ENCODE measurements at places on chromosomes 2 and 18. TPM values are rescaled to one million over a fixed set of nuclear protein-coding genes. Genes with fewer than 3 reads are reported as not detected.

- no peak for DNase-seq
These were observed 262.6 kb upstream of the DDX18 start for GRCh38 chr2:117551858-117552257.

DNA sequence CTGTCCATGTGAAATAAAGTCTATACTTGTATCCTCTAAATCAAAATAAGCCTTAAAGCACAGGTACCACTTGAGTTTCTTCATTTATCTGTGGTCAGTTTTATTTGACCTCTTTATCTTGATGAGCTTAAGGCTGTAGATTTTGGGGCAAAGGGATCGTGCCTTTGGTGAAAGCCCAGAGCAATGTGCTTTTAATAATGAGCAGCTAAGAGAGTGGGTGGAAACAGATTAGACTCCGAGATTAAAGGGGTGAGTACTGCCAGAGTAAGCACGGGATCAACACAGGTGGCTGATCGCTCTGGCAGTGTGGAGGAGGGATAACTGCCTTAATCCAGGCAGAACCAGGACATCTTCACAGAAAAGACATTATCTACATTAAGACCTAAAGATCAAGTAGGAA is 280.4 kb downstream of the TDRD15 start:
- no peak for DNase-seq

GRCh38 chr2:61689568-61689967 is 151.4 kb upstream of the XPO1 start:
- DNase-seq, result no peak

GRCh38 chr2:30661173-30662107 is 145.8 kb downstream of the CAPN13 start:
- DNase-seq, result no peak

DNAJB2 gene
- 34.1 TPM for total RNA-seq

MPP4 gene
- not detected for total RNA-seq

FAM110C gene
- total RNA-seq, result 41.7 TPM

CDKL4 gene
- not detected for total RNA-seq
